ENCODE measurements at places on chromosomes 16 and 17.

DNA sequence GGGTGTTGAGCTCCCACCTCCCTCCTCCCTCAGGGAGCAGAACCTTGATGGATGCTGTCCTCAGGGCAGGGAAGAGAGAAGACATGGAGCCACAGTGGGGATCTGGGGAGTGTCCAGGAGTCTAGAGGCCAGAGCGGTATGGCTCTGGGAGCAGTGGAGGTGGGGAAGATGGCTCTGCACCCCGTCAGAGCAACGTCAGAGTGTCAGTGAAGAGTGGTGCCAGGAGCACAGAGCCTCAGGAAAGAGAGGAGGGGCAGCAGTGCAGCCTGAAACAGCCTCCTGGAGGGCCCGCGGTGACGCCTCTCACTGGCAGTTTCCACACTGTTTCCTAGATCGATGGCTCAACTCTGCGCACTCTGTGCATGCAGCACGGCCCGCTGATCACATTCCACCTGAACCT, 23.2 kb upstream of the SLC5A11 start:
- no peak for DNase-seq

DNA sequence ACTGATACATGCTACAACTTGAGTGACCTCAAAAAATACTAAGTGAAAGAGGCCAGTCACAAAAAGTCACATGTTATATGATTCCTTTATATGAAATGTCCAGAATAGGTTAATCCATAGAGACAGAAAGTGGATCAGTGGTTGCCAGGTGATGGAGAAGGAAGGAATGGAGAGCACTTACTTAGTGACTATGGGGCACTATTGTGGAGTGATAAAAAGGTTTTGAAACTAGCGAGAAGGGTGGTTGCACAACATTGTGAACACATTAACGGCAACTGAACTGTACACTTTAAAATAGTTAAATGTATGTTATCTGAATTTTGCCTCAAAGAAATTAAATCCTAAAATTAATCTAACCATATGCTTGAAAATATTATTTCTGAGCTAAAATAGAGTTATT, 25.9 kb downstream of the AMFR start:
- no peak for DNase-seq

- no peak for DNase-seq
These were observed 30.4 kb downstream of the NLRC5 start for GRCh38 chr16:57019746-57020145.

GRCh38 chr17:63698886-63699637, 863 bp downstream of the LIMD2 start:
- DNase-seq: peak; percentile 80

GRCh38 chr17:59330053-59330942, 1.2 kb upstream of the YPEL2 start:
- no peak for DNase-seq

- no peak for DNase-seq
These were observed 20.5 kb downstream of the KRT9 start for GRCh38 chr17:41551365-41551764.

GRCh38 chr16:4752351-4753100, 14.4 kb downstream of the ZNF500 start:
- no peak for DNase-seq

- DNase-seq: no peak
These were observed 19.2 kb downstream of the FMNL1 start for GRCh38 chr17:45240905-45241327.

DNA sequence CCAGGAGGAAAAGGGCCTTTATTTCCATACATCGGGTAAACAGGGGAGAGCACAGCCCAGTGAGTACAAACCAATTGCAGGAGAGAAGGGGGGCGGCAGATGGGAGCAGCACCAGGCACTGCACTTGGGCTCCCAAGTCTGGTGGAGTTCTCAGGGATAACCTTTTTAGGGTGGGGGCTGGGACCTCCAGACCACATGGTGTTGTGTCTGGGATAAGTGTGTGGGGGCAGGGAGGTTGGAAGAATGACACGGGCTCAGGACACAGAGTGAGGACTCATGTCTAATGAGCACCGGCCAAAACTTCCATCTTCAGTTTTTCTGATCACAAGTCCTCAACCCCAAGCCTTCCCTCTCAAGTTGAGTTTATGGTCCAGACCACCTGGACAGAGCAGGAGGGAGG, 30.6 kb downstream of the PIPOX start:
- DNase-seq: no peak

DNA sequence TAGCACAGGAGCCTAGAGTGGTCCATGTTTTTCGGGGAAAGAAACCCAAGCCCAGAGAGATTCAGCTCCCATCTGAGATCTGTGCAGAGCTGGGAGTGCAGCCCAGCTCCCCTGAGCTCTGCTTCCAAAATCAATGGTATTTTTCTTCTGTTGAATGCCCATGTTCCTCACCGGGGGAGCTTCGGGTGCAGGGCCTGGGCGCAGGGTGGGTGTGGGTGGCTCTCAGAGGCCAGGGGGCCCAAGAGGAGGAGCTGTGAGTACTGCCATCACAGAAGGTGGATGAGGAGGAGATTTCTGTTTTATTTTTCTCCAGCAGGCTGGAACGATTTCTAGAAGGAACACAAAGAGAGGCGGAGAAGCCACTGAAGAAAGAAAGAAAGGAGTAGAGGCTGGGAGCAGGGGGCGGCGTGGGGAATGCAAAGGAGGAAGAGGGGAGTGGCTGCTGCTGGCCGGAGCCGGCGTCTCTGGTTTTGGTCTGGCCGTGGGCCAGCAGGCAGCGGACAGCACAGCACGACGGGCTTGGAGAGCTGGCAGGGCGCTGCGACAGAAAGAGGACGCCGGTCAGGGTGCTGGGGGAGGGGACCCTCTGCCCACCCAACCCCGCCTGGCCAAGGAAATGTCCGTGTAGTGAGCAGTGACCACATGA, 76.2 kb upstream of the KSR1 start:
- no peak for DNase-seq

DNA sequence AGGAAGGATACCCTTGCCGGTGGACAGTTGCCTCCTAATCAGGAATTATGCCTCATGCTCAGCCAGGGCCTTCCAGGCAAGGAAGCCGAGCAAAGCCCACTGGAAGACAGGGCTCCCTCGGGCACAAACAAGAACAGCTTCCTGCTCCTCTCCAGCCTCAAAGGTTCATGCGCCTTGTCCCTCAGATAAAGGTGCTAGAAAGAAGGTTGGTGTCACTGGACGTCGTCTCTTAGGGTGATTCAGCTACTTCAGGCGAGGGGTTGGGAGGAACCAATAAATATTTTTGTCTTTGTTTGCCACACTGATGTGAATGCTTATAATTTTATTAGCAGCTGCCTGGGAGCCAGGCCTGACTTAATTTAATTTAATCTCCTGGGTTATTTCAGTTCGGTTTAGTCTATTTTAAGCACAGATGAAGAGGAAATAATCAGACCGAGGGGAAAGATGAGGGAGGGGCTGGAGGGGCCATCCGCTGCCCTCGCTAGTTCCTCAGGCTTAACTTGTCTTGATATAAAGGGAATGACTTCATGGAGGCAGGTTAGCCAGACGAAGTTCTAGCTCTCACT, 171.8 kb upstream of the CACNG5 start:
- no peak for DNase-seq

GRCh38 chr17:66714046-66715023, 120.6 kb upstream of the CACNG5 start:
- DNase-seq: no peak

- DNase-seq: no peak
These were observed 237.4 kb downstream of the MAP2K6 start for GRCh38 chr17:69651921-69652320.

- DNase-seq: no peak
These were observed 29.3 kb downstream of the ALDH3A2 start for GRCh38 chr17:19677736-19678379.

- DNase-seq: no peak
These were observed 1.1 kb downstream of the C1QBP start for GRCh38 chr17:5437721-5438317.

DNA sequence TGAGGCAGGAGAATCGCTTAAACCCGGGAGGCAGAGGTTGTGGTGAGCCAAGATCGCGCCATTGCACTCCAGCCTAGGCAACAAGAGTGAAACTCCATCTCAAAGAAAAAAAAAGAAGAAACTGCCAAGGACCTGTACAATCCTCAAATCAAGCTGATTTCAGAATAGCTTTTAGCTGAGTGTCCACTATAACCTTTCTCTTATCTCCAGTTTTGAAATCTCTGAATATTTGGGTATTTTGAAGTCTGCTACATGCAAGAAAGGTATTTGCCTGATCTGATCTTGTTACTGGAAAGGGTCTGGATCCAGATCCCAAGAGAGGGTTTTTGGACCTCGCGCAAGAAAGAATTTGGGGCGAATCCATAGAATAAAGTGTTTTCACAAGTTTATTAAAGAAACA, 19.1 kb upstream of the ARL2BP start:
- DNase-seq: no peak

DNA sequence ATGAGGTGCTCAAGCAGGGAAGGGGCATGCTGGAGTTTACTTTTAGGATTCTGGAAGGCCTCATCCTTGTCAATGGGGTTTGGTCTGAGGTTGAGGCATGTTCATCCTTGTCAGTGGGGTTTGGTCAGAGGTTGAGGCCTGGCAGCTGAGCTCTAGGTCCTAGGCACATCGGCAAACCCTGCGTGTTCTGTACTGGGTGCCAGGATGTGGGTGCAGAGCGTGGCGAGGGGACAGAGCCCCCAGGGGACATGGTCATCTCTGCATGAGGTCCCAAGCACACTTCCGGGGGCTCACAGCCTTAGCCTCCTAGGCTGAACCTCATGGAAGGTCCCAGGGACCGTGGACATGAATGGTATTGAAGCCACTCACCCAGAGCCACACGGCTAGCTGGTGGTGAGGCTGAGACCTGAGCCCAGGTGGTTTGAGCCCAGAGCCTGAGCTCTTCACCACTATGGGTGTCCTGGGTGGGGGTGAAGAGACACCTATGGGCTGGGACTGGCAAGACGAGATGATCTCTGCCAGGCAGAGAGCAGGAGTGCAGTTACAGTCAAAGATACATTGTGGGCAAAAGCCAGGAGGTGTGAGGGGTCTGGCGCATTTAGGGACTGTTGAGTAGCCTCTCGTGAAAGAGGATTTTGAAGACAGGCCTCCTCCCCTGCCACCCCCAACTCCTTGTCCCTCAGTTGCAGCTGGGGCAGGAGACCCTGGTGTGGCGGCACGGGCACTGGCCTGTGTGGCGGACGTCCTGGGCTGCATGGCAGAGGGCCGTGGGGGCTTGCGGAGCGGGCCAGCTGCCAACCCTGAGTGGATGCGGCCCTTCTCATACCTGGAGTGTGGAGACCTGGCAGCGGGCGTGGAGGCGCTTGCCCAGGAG, 19.3 kb downstream of the FCSK start:
- no peak for DNase-seq

- no peak for DNase-seq
These were observed 151.0 kb downstream of the IRX3 start for GRCh38 chr16:54135361-54136275.

DNA sequence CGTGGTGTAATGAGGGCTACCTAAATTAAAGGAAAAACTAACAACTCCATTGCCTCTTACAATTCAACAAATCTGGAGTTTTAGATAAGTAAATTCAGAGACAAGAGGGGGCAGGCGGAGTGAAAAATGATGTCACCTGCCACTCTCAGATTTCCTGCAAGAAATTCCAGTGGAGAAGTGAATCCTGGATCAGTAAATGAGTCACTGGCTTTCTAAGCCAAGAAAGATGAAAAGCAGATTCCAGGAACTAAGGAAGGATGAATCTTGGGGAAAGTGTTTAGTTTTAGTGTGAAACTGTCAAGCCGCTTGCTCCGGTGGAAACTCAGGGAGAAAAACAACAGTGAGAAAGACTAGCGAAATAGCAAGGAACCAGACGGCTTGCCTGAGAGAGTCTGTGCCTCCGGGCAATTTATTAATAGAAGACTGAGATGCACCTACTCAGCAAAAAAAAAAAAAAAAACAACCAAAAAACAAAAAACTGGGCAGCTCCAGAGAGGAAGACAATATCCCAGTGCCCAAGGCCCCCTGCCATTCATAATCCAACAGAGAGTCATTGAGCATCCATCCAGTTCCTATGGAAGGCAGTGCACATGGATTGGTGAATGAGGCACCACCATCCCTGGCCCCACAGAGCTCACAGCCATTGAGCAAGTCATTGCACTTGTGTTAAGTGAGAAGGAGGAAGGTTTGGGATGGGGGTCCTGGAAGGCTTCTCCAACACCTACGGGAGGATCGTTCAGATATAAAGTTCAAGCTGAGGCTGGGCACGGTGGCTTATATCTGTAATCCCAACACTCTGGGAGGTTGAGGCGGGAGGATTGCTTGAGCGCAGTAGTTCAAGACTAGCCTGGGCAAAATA, 12.1 kb upstream of the RIPOR1 start:
- no peak for DNase-seq

DNA sequence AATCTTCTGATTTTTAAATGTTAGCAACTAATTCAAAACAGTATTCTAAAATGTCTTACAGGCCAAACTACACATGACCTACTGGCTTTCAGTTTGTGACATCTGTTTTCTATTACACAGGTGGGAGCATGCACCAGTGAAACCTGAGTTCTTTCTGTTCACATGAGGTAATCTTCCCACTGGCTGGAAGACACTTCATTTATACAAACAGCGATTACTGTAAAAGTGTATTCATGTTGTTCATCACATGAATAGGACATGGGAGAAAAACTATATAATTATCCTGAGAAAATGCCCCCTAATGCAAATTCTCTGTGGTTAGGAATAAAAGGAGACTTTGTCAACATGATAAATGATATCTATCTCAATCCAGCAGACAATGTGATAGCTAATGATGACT, 11.1 kb upstream of the PIK3R5 start:
- DNase-seq: no peak

DNA sequence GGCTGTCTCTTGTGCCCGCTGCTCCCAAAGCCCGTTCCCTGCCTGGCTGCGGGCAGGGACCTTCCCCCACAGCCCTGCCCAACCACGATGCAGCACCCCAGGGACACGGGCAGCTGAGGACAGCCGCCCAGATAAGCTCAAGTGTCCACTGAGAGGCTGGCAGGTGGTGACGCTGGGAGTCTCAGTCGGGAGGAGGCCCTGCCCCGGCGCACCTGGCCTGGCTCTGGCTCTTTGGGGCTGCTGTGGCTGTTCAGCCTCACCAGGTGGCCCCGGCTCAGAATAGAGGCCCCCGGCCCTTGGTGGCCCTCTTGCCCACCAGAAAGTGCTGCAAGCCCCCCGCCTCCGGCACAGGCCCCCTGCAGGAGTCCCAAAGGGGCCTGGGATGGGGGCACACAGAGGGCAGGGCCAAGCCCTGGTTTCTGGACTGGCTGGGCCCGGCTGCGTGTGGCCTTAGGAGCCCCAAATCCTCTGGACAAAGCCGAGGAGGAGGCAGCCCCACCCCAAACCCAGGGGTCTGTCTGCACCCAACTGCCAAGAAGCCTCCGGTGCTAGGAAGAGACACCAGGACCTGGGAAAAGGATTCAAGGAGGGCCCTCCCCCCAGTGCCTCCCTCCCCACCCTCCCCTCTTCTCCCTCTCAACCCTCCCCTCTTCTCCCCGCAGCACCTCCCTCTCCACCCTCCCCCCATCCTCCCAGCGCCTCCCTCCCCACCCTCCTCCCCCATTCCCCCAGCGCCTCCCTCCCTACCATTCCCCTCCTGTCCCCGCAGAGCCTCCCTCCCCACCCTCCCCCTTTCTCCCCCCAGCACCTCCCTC, 5.3 kb downstream of the NTHL1 start:
- no peak for DNase-seq

GRCh38 chr17:81066072-81066471, 31.1 kb downstream of the BAIAP2 start:
- no peak for DNase-seq

Measured in stimulated activated CD4-positive, alpha-beta T cell treated with anti-CD3 and anti-CD28 coated beads, Interleukin-4, amount 100 ng/mL, for 4 hours (primary cell).